ENCODE measurements at places on chromosomes 2 and 18. TPM values are rescaled to one million over a fixed set of nuclear protein-coding genes. Genes with fewer than 3 reads are reported as not detected.
A peak's percentile ranks its signal among the peaks of the same experiment; 100 is the strongest.

CLEC4F gene
- total RNA-seq = not detected

BIRC6 gene
- total RNA-seq = 318 TPM

DNA sequence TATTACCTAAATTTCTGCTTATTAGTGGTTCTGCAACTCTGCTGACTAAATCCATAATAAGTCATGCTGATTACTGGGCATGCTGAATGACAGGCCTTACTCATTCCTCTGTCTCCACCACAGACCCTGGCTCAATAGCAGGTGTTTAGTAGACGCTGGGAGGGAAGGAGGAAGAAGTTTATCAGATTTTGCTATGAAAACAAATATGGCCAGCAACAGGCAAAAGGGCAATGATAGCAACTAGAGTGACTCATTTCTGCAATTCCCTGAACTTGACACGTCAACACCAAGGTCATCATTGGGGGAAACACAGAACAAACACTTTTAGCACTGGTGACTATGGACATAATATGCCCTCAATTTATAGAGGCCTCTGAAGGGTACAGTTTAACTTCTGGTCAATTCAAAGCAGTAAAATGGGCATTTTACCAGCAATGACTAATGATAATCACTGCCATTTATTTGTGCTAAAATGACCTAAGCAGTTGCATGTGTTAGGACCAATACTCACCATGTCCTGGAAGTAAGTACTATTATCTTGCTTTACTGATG, 35.2 kb downstream of the TMEM163 start:
- no peak for DNase-seq

DNA sequence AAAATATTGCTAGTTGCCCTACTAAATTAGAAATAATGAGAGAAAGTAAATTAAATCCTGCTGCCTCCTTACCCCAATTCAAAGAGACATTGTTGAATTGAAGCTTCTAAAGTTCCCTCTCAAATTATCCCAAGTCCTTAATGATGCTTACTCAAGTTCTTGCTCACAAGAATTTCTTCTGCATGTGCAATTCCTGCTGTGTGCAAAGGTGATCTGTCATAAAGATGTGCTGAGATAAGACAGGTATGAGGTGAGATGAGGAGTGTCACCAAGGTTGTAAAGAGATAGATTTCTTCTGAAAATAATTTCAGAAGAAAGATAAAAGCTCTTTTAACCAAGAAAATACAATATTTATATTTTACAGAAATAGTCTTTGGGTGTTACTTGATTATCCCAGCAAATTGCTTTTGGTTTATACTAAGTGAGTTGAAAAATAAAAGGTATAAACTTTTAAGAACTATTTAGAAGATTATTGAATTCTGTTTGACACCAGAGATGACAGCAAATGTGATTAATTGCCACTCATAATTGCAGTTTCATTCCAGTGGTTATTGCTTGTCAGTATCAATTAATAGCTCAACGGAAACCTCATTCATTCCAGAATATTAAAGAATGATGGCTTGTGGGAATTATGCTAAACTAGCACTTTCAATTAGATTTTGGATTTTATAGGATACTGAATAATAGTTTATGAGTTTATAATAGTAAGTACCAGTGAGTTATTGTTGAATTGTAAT, 674.3 kb downstream of the STK39 start:
- no peak for DNase-seq

- no peak for DNase-seq
These were observed 1122.7 kb upstream of the PIK3C3 start for GRCh38 chr18:40832362-40832761.

- peak; percentile 36 for DNase-seq
These were observed 1.0 kb downstream of the ZDBF2 start for GRCh38 chr2:206275312-206276055.

GEN1 gene
- 21.0 TPM for total RNA-seq

EVX2 gene
- total RNA-seq = 1.9 TPM

- no peak for DNase-seq
These were observed 482.0 kb downstream of the PTPRM start for GRCh38 chr18:8049147-8049546.

GRCh38 chr2:102522890-102523289, 49.9 kb downstream of the SLC9A4 start:
- DNase-seq = no peak

REG1B gene
- total RNA-seq = not detected

DNA sequence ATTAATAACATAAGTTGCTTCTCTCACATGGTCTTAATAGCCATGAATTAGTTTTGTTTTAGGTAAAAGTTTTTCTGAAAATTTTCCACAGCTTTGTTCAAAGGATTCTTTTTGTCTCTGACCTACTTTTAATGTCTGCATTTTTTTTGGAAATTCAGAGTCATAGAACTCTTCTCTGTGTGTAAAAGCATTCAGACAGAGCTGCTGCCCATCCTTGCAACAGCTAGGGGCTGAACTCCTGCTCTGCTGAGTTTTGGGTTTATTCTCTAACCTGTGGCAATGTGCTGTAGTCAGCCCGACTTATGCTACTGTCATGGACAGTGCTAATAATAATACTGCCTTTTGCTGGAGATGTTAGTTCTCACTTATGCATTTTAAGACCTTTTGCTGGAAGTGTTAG, 44.1 kb downstream of the RALBP1 start:
- DNase-seq = no peak

GRCh38 chr18:44758861-44759631, 78.4 kb downstream of the SETBP1 start:
- DNase-seq = no peak

PIEZO2 gene
- total RNA-seq = 78.1 TPM

DNA sequence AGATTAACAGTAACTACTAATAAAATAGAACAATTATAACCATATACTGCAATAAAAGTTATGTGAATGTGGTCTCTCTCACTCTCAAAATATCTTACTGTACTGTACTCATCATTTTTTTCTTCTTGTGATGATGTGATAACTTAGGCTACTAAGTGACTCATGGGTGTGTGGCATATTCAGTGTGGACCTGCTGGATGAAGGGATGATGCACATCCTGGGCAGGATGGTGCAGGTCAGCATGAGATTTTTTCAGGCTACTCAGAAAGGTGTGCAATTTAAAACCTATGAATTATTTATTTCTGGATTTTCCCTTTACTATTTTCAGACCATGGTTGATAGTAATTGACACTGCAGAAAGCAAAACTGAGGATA, 90.7 kb downstream of the NCKAP5 start:
- DNase-seq = no peak

DNA sequence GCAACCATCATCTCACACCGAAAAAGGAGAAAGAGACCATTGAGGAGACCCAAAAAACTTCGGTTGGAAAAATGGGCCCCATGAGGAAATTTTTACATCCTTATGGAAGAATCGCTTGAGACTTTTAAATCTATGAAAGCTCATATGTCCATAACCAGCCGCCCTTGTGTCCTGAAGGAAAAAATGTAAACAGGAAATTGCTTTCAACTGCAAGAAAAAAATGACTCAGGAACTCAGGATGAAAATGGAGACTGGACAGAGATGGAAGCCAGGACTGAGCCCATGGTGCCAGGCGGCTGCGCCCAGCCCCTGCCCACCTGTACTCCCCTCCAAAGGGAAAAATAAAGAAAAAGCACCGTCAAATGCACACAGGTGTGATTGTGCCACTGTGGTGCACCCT, 81.5 kb upstream of the SLC66A3 start:
- no peak for DNase-seq

CRACDL gene
- total RNA-seq = 2.4 TPM

SF3B1 gene
- 622 TPM for total RNA-seq

DNA sequence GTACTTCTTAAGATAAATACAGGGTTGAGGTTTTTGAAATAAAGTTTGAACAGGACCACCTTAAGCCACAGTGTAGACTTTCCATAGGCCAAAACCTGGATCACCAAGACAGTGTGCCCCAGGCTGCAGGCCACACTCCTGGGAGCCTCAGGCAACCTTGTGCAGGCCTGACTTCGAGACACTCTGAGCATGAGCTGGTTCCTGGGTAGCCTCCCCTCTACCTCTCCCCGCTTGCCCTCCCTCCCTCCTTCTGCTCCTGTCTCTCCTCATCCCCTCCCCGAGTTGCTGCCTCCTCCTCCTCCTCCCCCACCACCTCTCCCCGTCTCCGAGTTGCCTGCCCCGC, 10.6 kb upstream of the PROC start:
- DNase-seq = no peak

DNA sequence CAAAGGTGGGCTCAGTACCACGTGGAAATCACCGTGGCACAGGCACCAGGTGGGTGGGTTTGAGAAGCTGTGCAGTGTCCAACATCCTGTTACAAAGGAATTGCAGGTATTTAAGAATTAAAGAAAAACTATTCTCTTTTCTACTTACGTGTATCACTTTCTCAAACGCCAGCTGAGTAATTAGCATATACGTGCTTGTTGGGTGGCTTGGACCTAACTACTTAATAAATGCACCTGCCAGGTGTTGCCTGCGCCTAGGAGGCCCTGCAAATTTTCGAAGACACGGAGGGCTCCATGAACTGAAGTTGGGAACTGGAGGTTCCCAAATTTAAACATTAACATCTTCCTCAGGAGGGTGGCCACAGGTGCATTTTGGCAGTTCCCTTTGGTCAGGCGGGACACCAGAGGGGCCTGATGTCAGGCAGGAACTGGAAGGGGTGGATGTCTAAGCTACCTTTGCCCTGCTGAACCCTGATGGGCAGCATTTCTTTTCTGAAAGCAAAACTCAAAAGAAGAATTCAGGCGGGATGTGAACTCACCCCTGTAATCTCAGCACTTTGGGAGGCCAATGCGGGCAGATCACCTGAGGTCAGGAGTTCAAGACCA, 84.8 kb downstream of the HS6ST1 start:
- DNase-seq = no peak

DNA sequence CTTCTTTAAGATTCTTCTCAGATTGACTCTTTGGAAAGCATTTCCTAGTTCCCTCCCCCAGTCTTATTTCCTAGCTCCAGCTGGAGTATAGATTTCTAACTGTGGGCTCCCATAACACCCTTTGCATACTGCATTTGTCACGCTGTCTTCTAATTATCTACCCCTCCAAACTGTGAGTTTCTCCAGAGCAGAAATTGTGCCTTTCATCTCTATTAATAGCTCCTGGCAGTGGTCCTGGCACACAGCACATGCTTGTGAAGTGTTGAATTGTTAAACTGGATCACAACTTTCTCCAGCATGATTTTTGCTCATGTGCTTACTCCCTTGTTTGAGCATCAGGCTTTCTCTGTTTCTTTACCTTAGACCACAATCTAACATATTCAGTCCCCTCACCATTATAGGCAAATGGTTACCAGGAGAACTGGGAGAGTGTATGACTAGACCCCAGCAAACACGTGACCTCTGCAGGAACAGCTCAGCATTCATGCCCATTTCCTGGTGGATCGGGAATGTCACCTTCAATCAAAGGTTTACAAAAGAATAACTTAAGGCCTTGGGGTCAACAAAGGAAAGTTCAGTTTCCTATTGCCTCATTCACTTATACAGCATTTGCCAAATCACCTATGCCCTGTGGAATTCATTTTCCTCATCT, 175.7 kb upstream of the TANK start:
- no peak for DNase-seq

GRCh38 chr2:232979871-232980461, 33.1 kb downstream of the NGEF start:
- no peak for DNase-seq

GRCh38 chr2:23385351-23385747, 370 bp downstream of the KLHL29 start:
- no peak for DNase-seq

TTC39C gene
- total RNA-seq = 29.9 TPM

REG3G gene
- total RNA-seq = not detected
